SIG-M5 (cell line): ENCODE measurements at places on chromosomes 1 and 21.

DNA sequence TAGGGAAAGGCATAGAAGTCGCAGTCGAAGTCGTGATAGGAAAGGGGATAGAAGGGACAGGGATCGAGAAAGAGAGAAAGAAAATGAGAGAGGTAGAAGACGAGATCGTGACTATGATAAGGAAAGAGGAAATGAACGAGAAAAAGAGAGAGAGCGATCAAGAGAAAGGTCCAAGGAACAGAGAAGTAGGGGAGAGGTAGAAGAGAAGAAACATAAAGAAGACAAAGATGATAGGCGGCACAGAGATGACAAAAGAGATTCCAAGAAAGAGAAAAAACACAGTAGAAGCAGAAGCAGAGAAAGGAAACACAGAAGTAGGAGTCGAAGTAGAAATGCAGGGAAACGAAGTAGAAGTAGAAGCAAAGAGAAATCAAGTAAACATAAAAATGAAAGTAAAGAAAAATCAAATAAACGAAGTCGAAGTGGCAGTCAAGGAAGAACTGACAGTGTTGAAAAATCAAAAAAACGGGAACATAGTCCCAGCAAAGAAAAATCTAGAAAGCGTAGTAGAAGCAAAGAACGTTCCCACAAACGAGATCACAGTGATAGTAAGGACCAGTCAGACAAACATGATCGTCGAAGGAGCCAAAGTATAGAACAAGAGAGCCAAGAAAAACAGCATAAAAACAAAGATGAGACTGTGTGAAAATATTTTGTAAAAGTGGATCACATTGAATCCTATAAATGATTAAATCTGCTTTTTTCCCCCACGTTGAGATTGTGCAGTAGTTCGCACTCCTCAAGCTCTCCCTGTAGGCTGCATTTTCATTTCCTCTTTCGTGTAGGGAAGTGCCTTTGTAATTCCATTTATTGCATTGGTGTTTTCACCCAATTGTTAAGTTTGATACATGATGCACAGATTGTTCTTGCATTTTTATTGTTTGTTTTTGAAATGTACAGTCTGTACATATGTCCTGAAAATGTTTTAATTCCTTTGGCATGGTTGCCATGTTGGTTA, 7.5 kb downstream of the PRPF38B start:
- DNase-seq: no peak

- DNase-seq: no peak
Measured at GRCh38 chr1:53070621-53071020, 8.6 kb downstream of the PODN start.

- no peak for DNase-seq
Measured at GRCh38 chr1:224703702-224704101, 87.6 kb downstream of the CNIH3 start.

DNA sequence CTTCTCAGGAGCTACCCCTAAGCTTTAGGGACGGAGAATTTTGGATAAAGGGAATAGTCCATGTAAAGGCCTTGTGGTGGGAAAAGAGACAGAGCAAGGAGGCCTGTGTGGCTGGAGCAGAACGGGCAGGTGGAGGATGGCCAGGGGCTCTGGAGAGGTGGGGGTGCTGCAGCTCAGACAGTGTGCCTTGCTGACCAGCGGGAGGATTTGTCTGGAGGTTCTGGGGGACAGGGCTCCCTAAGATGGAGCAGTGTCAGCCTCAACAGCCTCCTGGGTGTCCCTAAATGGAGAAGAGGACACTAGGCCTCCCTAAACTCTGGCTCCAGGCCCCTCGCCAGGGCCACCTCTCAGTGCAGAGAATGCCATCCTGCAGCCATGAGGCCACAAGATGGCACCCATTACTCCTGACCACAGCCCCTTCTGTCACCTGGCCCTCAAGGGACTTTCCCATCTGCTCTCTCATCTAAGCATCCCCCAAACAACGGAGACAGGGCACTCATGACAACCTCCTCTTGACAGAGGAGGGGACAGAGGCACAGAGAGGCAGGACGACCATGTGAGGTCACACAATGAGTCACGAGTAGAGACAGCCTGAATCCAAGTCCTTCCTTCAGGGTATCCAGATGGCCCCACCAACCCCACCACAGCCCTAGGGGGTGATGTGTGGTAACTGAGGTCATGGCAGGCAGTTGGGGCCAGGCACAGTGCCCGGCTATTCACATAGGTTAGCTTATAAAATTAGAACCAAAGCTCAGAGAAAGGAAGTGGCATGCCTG, 94.7 kb downstream of the DMRTB1 start:
- no peak for DNase-seq

DNA sequence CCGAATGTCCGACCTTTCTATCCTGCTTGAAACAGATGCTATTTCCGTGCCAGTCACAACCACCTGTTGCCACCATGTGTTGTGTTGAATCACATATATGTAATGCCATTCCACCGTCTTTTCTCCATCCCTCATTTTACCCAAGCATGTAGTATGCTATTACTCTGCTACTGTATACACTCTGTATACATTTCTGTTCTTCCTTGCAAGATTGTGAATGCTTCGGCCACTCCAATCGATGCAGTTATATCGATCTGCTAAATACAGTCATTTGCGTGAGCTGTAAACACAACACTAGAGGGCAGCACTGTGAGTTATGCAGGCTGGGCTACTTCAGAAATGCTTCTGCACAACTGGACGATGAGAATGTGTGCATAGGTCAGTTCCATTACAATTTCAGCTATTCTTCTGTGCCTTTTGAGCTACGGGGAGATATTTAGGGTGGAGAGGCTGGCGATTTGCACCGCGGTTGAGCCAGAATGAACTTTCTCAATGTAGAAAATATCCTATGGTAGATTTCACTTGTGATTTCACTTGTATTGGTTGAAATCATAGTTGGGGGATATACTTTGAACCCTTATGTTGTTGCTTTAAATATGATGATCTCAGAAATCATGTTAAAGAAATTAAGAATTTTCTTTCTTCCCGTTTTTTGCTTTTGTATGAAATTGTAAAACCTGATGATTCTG, 289.8 kb downstream of the NTNG1 start:
- no peak for DNase-seq

GRCh38 chr1:17027900-17028299, 16.2 kb upstream of the ATP13A2 start:
- no peak for DNase-seq

- DNase-seq: no peak
Measured at GRCh38 chr1:183812128-183812527, 7.2 kb downstream of the RGL1 start.
